ENCODE measurements at places on chromosomes 12 and 14. TPM values are rescaled to one million over a fixed set of nuclear protein-coding genes. Genes with fewer than 3 reads are reported as not detected.

DNA sequence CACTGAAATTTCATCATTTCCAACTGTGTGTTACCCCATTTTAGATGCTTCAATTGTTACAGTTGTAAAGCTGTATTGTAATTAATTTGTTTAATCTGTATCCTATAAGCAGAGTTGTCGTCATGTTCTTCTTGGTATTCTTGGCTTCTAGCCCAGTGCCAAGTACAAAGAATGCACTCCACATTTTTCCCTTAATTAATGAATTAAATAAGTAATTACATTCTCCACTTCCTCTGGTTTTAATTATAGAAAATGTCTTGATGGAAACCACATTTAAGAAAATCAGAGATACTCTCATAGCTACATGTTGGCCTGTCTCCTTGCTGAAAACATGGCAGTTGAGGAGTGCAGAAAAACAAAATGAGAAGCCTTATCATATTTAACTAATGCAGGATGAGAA, 746 bp downstream of the DNAI7 start:
- no peak for DNase-seq

ADGRD1 gene
- 0.20 TPM for total RNA-seq

DNA sequence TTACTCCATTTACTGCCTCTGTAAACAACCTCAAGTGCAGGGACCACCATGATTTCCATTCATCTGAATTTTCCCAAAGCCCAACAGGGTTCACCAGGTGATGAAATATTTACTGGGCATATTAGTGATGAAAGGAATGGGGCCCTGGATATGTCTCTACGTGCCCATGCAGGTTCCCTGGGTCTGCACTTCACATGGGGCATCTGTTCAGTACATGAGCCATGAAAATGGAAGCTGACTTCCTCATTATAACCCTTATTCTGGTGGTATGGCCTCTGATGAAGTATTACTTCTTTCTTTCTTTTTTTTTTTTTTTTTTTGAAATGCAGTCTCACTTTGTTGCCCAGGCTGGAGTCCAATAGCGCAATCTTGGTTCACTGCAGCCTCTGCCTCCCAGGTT, 26.5 kb upstream of the CORO1C start:
- DNase-seq: no peak

GRCh38 chr12:6295094-6295811, 15.2 kb upstream of the PLEKHG6 start:
- peak; percentile 99 for DNase-seq

DNA sequence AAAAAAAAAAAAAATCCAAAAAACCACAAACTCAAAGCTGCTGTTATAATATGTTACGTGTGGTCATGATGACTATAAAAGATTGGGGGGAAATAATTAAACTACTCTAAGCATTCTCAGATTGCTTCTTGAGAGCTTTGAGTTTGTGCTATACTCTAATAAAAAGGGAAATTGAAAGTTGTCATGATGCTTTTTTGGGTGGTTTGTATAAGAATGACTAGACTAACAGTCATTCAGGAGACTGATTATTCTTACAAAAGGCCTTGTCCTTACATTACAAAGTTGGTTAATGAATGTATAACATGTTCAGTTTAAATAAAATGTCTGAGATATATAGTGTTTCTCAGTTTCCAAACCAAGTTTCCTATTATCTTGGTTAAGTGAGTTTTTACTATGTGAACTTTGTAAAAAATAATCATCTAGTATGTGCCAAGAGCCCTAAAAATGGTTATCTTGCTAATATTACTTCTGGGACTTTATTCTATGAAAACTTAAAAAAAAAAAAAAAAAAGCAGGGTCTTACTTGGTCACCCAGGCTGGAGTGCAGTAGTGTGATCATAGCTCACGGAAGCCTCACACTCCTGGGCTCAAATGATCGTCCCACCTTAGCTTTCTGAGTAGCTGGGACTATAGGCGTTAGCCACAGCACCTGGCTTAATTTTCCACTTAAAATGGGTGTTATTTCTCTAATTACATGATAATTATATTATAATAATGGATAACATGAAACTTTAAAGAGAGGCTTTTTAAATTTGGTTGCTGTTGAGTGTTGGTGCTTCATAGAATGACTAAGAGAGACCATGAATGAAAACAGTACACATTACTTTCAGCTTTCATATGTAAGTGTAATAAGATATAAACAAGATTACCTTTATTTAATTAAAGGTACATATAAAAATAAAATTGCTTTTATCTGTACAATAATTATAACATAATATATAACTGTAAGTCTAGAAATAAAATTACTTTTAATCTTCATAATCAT, 459.6 kb upstream of the RGS6 start:
- DNase-seq: no peak

GRCh38 chr12:94813314-94813713, 163.0 kb upstream of the TMCC3 start:
- DNase-seq: peak; percentile 17

DNA sequence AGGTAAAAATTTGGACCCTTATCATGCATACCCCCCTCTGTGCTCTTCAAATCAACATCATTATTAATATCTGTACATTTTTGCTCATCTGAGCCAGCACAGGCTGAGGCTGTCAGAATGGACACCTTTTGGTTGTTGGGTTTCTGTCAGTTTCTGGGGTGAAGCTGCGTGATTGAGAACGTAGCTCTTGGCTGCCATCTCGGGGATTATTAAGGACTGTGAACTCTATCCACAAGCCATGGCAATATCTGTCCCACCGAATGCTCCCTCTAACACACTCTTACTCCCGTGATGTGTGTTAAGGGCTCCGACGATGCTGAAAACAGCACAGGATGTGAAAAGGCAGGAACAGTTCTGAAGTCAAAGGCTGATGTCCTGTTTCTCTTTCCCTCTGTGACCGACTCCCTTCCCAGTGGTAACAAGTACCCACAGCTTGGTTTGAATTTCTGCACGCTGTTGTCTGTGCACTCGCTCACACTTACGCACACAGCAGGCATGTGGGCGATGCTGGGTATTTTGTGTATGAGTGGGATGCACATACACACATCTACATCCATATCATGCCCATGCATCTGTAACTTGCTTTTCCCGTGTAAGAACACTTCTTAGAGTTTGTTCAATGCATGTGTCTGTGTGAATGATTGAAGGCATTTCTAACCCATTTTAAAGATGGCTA, 405.6 kb downstream of the TMEM121 start:
- no peak for DNase-seq

GRCh38 chr14:67447033-67447381, 35.0 kb upstream of the PLEK2 start:
- no peak for DNase-seq

IL25 gene
- total RNA-seq: not detected

DNA sequence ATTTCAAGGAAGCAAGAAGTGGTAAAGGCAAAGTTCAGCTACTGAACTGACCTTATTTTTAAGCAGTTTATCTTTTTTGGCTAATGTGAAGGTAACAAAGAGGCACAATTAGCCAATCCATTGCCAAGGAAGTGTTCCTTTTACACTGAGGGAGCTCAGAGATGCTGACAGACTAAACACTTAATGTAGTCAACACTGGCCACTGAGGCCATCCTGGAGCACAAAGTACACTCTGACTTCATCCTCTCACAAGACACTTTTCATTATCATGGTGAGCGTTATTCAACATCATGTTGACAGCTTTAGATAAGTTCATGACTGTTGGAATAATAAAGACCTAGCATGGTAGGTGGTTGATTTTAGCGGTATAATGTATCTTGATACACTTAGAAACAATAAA, 89.9 kb downstream of the ADAMTS20 start:
- no peak for DNase-seq

DNA sequence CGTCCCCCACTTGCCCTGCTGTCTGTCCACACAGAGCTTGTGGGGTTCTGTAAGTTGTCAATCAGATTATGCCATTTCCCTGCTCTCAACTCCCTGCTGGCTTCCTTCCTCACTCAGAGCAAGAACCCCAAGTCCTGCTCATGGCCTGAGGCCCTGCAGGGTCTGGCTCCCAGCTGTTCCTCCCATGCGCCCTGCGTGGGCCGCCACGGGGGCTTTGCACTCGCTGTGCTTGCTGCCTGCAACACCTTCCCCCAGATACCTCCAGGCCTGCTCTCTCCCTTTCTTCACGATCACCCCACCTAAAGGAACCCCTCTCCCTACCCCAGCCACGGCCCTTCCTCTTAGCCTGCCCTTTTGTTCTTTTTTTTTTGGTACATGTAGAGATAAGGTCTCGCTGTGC, 234.6 kb downstream of the AACS start:
- DNase-seq: no peak

AHSA1 gene
- 81.7 TPM for total RNA-seq

- DNase-seq: peak; percentile 30
These were observed 441.2 kb downstream of the BTG1 start for GRCh38 chr12:91704446-91704845.

DNA sequence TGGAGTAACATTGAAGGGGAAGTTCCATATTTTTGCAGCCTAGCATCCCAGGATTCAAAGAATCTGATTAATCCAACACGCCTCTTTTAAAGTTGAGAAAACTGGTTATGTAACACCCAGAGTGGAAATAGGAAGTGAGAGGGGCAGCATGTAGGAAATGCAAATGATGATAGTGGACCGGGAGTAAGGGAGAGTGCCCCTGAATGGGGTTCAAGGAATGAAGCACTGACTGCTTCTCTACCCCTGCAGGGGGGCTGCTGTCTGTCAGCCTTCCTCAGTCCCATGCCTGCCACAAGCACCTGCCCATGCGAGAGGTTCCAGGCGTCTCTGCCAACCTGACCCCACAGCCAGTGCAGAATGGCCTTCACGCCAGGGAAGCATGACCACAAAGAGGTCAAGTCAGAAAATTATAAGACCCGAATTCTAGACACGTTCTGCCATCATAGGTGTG, 126.5 kb upstream of the CCND2 start:
- no peak for DNase-seq

DNA sequence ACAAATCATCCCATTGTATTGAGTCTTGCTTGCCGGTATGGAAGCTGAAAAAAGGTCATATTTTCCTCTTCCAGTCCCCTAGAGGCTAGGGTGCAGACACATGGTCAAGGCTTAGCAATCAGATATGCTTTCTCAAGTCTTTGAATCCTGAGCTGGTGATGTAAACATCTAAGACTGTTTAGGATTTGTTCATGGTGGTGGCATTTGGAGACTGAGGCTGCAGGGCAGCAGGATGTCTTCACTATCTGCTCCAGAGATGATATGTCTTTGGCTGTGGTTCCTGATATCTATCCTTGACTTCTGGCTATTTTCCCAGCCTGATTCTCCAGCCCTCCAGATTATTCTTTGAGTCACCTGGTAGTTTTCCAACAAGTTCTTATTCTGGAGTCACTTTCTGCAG, 50.5 kb upstream of the DACT1 start:
- no peak for DNase-seq

CFL2 gene
- 28.5 TPM for total RNA-seq

ASPG gene
- total RNA-seq: not detected

Data from lung microvascular endothelial cell (primary cell).